NCI-H1092 (cell line): ENCODE measurements at places on chromosomes 1 and 21.

DNA sequence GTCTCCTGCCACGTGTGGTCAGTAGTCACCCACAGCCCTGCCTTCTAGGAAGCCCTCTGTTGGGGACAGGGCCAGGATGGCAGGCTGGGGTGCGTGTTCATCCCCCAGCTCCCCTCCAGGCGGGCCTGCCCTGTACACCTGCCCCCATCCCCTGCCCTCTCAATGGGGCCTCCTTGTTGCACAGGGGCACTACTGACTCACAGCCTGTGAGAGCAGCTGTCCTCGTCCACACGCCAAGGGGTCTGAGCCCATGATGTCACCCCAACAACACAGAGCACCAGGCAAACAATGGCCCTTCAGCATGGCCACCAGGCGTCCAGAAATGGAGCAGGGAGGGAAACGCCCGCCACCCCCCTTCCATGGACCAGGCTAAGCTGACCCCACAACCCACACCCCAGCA lies 64.3 kb downstream of the ARHGEF16 start:
- no peak for DNase-seq

- peak; percentile 3 for DNase-seq
Measured at GRCh38 chr1:187509091-187509490, 680.3 kb downstream of the PLA2G4A start.

DNA sequence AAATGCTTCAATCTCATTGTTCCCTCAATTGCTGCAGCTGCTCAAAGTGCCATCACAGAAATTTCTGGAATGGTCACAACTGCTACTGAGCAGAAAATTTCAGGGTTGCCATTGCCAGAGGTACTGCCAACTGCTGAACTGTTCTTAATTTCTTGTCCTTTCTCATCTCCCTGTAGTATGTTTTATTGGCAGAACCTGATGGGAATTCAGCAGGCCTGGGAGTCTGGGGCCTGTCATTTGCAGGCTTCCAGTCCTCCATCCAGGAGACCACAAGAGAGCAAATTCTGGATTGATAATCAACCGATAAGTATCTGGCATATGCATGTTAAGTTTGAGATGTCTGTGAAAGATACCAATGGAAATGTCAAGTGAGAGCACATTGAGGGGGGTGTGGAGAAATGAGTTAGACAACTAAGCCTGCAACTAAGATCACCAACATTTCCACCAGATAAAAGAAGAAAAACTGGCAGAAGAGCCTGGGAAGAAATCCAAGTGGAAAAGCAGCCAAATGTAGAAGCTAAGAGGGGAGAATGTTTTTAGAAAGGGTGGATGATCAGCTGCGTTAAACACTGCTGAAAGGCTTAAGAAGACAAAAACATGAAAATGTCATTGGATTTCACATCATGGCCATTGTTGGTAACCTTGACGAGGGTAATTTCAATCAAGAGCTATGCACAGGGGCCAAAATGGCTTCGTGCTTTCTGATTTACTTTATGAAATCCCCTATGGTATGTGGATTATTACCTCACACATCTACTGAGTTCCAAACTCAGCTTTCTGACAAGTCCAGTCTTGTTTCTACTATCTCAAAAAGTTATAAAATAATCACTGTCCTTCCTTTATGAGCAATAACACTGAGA lies 648.1 kb downstream of the PLPP3 start:
- no peak for DNase-seq

- DNase-seq: no peak
Measured at GRCh38 chr1:27372808-27373690, 1.6 kb downstream of the FCN3 start.

DNA sequence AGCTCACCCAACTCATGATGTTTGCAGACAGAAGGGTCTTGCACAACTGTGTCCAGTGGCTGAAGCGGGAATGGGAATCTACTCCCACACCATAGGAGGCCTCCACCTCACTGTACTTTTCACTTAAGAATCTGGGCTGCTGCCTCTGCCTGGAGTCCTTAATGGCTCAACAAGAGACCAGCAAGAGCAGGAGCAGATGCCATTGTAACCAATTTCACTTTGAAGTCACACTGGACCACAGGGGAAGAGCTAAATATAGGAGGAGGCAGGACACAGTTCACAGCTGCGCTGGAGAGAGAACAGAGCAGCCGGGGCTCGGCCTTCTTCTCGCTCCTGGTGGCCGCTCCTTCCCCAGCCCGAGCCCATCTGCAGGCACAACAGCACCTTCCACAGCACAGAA lies 120.4 kb downstream of the SIPA1L2 start:
- no peak for DNase-seq
